ENCODE measurements at places on chromosomes 3 and 15.
A peak's percentile ranks its signal among the peaks of the same experiment; 100 is the strongest.

DNA sequence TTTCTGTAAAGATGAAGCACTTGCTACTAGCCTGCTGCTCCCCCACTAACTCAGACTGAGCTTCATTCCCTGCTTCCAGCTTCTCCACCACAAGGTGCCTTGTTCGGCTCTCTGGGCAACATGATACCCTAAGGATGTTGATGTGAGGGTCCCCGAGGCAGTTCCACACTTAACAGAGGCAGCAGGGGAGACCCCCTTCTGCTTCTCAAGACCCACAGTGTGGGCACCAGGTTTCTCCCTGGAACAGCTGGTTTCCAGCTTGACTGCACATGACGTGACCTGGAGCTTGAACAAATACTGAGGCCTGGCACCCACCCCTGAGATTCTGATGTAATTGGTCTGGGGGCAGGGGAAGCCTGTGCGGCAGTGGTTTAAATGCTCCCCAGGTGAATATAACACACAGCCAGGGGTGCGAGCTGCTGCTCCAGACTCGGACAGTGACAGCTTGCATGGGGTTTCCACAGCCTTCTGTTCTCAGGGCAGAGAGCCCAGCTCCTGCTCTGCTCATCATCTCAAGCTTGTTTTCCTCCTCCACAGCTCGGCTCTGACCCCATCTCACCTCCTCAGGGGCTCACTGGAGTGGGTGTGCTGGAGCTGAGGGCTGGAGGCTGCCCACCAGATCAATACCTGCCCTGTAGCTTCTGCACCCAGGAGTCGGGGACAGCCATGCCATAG lies 95.0 kb upstream of the HACD2 start:
- DNase-seq, result no peak

DNA sequence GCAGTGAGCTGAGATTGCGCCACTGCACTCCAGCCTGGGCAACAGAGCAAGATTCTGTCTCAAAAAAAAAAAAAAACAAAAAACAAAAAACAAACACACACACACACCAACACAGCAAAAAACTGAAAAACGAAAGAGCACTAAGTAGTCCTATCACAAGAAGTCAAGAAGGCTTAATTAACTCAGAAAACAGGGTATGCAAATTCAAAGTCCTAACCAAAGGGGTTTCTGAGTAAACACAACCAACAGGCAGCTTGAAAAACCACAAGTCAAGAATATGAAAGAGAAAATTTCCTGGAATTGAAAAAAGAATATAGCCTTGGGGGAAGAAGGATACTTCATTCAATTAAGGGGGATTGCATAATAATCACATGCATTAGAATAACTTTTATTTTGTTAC lies 37.7 kb upstream of the PARP14 start:
- DNase-seq, result no peak

GRCh38 chr3:177338697-177339219 lies 141.5 kb upstream of the TBL1XR1 start:
- DNase-seq, result no peak

- no peak for DNase-seq
These were observed 200.5 kb downstream of the GOLGA6L6 start for GRCh38 chr15:20340931-20341661.

DNA sequence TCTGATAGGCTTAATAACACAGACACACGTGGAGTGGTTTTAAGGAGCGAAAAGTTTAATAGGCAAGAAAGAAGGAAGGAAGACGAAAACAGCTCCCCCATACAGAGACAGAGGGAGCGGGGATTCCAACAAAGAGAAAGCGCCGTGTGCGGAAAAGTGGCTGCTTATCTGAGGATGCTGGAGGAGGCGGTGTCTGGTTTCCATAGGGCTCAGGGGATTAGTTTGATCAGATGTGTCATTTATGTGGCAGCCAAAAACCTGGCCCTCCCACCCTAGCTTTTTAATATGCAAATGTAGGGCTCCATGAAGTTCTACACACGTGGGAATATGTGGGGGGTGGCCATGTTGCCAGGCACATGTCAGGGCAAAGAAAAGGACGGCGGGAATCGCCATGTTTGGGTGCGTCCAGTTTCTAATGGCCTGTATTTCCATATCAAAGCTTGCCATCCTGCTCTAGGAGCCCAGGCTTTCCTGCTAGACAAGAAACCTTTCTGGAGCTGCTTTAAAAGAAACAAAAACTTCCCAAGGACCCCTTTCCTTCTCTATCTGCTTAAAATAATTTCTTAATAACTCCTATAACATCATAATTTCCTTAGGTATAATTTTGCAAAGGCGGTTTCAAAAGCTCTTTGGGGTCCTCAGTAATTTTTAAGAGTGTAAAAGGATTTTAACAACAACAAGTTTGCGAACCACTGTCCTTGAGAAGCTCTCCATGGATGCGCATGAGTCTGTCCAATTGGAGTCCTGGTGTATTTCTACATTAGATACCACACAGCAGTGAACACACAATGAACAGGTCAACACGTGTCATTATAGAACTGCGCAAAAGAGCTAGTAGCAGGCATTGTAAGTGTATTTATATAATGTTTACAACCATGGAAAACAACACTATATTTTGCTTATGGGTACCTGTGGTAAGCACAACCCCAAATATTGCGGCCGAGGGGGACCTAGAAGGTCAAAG lies 622 bp upstream of the ZNF589 start:
- no peak for DNase-seq

- DNase-seq, result no peak
These were observed 501.4 kb upstream of the NR2F2 start for GRCh38 chr15:95829062-95829461.

GRCh38 chr3:40828741-40829415 lies 304.1 kb downstream of the ZNF621 start:
- DNase-seq, result no peak

- no peak for DNase-seq
These were observed 3.7 kb downstream of the CIB1 start for GRCh38 chr15:90230071-90230494.

DNA sequence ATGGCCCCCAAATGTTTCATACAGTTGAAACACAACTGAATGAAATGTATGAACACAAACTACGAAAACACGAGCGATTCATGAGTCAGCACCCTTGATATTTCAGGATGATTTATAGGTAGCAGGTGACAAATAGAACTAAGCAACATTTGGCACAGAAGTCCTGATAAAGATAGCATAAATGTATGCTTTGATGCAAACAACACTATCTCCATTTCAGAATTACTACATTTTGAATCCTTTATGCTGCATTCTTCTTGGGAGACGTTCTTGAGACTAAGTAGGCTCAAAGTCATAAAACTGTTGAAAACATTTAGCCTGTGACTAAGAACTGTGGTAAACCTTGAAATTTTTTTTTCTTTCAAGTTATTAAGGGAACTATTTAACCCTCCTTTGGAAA lies 200.3 kb upstream of the ICE2 start:
- DNase-seq, result no peak

- DNase-seq, result no peak
These were observed 70.8 kb downstream of the ADAMTS9 start for GRCh38 chr3:64616953-64617352.

DNA sequence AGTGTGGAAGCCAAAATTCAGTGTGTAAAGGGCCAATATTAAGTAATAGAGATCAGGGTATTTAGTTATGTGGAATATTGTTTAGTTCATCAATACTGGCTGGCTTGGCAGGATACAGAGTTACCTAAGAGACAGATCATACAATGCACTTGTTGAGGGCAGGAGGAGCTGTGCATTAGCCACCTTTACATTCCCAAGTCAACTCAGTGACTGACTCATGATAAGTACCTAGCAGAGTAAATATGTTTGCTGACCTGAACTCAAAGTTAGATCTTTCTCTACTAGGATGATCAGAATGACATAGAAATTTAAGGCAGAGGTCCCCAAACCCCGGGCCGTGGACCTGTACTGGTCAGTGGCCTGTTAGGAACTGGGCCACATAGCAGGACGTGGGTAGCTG lies 3.5 kb upstream of the ABHD17C start:
- DNase-seq, result no peak

DNA sequence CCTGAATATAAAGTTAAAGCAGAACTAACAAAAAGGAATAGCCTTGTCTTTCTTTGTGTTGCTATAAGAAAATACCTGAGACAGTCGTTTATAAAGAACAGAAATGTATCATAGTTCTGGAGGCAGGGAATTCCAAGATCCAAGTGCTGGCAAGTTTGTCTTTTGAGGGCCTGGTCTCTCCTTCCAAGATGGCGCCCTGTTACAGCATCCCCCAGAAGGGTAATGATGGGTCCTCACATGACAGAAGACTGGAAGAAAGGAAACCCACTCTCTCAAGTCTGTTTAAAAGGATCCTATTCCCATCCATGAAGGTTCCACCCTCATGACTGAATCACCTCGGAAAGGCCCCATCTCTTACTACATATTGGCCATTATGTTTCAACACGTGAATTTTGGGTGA lies 435.1 kb downstream of the MAGI1 start:
- DNase-seq, result no peak

GRCh38 chr3:32743934-32744333 lies 58.9 kb downstream of the CNOT10 start:
- no peak for DNase-seq

DNA sequence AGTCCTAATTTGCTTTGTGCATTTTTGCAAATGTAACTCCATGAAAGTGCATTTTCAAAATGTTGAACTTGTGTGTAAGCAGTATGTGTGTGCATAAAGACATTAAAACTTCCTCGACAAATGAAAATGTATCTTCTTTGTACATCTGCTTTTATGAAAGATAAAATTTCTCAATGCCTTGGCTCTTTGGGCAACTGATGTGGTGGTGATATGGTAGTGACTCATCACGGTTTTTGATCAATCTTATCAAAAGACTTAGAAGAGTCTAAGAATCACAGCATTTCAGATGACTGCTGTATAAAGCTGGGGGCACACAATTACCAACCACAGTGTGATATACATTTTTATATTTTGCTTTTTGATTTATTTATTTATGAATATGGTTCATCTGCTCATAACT lies 5.4 kb upstream of the MASP1 start:
- no peak for DNase-seq

DNA sequence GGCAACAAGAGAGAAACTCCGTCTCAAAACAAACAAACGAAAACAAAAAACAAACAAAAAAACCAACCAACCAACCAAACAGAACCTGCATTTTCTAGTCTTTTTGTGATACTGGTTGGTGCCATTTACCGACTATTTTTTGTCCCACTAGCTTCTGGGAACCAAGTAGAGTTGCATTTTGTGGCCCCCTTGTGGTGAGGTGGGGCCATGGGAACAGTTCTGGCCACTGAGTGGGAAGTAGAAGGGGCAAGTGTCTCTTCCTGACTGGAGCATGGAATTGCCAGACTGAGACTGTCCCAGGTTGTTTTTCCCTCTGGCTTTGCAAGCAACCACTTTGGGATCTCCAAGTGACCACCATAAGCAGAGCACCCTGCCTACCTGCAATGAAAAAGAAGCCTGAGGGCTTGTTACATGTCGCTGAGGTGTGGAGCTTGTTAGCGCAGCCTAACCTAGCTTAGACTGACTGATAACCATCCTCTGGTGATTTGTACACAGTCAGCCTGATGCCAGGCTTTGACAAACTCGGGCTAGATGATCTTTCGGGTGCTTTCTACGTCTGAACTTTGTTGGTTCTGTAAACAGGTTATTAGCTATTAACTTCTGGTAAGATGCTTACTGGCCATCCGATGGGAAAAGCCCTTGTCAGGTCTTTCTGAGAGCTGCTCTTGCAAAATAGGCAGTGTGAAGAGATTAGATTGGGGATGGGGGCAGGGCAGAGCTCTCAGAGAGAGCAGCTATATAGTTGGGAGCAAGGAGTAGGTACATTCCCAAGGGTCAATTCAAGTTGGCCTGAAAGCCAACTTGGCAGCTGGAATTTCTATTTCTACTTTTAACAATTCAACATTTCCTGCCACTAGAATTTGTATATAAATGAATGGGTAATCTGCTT lies 172.2 kb downstream of the SSR3 start:
- no peak for DNase-seq

- no peak for DNase-seq
These were observed 4.4 kb upstream of the PLSCR2 start for GRCh38 chr3:146473726-146474125.

DNA sequence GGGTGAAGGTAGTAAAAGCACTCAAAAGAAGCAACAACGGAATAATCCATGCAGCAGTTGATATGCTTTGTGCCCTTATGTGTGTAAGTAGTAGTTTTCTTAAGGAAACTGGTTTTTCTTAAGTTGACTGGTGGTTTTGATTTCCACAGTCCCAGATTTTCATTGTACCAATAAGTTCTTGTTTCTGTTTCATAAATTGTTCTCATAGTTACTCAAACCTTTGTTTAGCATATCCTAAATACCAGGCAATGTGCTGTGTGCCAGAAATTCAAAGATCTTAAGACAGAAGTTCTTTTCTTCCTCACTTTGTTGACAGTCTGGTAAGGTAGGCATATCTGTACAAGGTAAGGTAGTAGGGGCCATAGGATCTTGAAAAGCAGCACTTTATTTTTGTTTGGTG lies 40.0 kb downstream of the DNAJC13 start:
- DNase-seq, result no peak

DNA sequence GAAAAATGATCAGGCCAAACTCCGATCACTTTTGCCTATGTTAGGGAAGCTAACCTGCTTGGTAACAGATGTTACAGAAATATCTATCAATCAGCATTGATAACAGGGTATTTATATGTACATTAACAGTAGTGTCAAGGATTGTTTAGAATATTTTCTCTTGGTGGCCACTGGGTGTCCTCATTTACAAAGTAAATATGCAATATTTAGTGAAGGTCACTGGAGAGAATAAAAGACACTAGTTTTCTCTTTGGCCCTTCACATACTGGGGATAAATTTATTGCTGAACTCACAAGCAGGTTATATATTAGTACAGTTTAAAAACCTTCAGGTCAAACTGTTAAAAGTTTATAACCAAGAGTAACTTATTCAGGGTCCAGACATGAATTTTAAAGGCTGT lies 69.0 kb downstream of the TIGIT start:
- no peak for DNase-seq

DNA sequence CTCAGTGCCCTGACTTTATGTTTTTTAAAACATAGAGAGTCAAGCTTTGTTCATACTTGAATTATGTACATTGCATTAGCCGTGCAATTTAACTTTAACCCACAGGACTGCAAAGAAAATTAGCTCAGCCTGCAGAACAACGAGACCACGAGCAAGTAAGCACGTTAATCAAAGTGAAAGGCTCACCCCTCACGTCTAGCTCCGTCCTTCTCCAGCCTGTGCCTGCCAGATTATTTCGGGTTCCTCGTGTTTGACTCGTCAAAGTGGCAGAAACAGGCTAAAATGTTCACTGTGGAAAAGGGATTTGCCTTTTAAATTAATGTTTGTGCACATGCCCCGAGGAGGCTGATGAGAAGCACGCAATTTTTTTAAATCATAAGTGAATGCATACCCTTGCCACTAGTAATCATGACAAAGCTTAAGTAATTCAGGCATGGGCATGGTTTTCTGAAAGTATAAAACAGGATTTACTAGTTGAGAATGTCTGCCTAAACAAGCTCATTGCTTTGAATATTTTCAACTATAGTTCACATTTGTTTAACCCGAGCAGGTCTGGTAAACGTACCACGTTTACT lies 15.3 kb downstream of the ZBTB38 start:
- DNase-seq, result no peak

GRCh38 chr15:98650417-98651035 lies 2.2 kb downstream of the IGF1R start:
- peak; percentile 41 for DNase-seq

GRCh38 chr3:188185717-188186251 lies 31.8 kb downstream of the LPP start:
- no peak for DNase-seq
